ENCODE measurements at places on chromosomes 3 and 15. TPM values are rescaled to one million over a fixed set of nuclear protein-coding genes. Genes with fewer than 3 reads are reported as not detected.

GRCh38 chr3:129595544-129596193 is 10.8 kb downstream of the PLXND1 start:
- no peak for DNase-seq

GRCh38 chr15:48085591-48085930 is 35.2 kb upstream of the SLC24A5 start:
- DNase-seq, result peak; percentile 90

- DNase-seq, result no peak
Observed at GRCh38 chr3:188133219-188133618, 20.7 kb upstream of the LPP start.

The MOBP gene
- polyA plus RNA-seq, result not detected

The PRSS50 gene
- 1.1 TPM for polyA plus RNA-seq

GRCh38 chr3:17007284-17007683 is 122.5 kb downstream of the PLCL2 start:
- no peak for DNase-seq

DNA sequence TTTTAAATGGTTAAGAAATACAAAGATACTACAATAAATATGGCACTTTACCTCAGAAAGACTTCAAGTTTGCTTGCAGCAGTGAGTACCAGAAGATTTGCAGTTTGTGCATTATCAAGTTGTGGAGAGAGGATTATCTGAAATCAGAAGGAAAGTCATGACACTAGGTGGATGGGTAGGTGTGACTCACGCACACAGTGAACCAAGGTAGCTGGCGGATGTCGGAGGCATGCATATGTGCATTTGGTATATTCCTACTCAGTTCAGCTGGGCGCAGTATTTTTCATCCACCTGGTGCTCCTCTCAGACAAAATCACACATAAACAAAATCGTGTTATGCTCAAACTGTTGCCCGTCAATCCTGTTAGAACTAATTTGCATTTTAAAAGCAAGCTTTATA is 351.0 kb downstream of the IGSF11 start:
- DNase-seq, result no peak

GRCh38 chr3:183385698-183386613 is 42.5 kb downstream of the MCF2L2 start:
- DNase-seq, result peak; percentile 59

DNA sequence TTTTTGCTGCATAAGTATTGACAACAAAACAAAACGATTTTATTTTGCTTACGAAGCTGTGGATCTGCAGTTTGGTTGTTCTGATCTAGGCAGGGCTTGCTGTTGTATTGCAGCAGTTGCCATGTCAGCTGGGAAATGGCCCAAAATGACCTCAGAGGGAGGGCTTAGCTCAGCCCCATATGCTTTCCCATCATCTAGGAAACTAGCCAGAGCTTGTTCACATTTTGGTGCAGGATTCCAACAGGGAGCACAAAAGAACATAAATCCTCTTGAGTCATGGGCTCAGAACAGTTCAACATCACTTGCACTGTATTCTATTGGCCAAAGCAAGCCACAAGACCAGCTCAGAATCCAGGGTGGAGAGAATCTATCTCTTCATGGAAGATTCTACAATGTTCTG is 42.2 kb upstream of the ROBO2 start:
- peak; percentile 48 for DNase-seq

The IQCH gene
- polyA plus RNA-seq, result 0.82 TPM

The UBA3 gene
- 54.2 TPM for polyA plus RNA-seq

GRCh38 chr15:80234883-80235282 is 17.1 kb downstream of the CTXND1 start:
- DNase-seq, result no peak

The SLC28A1 gene
- 0.39 TPM for polyA plus RNA-seq

- DNase-seq, result peak; percentile 60
Observed at GRCh38 chr3:142279965-142280590, 54.7 kb upstream of the GK5 start.

The PTX3 gene
- 7.3 TPM for polyA plus RNA-seq

- DNase-seq, result peak; percentile 59
Observed at GRCh38 chr3:127373441-127374085, 85.7 kb upstream of the PRR20G start.

DNA sequence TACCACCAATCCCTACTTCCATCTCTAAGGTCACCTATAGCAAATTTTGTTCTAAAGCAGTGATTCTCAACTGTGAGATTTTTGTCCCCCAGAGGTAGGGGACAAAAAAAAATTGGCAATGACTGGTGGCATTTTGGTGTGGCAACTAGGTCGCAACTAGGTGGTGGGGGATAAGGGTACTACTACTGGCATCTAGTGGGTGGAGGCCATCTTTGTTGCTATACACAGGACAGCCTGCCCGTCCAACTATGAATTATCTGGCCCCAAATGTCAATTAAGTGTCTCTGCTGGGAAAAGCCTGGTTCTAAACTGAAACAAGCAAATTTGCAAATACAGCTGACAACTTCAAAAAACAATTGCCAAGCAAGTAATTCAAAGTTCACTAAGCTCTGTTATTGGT is 1.4 kb downstream of the MTMR10 start:
- no peak for DNase-seq

- DNase-seq, result no peak
Observed at GRCh38 chr3:124316034-124316287, 324.0 kb upstream of the ROPN1 start.

- DNase-seq, result no peak
Observed at GRCh38 chr3:174438501-174439145, 420.5 kb upstream of the NAALADL2 start.

DNA sequence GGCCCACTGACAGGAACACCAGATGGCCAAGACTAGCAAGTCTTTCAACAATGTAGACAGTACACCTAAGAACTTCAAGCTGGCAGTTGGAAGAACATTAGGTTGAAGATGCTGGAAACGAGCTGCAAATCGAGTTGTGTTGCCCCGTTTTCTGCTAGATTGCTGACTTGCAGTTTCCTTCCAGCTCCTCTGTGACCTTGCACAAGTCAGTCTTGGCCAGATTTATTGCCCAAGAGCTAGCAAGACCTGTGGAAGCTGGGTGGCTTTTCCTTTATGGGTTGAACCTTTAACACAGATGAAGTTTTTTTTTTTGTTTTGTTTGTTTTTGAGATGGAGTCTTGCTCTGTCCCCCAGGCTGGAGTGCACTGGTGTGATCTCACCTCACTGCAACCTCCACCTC is 2.9 kb upstream of the RBM6 start:
- DNase-seq, result no peak

DNA sequence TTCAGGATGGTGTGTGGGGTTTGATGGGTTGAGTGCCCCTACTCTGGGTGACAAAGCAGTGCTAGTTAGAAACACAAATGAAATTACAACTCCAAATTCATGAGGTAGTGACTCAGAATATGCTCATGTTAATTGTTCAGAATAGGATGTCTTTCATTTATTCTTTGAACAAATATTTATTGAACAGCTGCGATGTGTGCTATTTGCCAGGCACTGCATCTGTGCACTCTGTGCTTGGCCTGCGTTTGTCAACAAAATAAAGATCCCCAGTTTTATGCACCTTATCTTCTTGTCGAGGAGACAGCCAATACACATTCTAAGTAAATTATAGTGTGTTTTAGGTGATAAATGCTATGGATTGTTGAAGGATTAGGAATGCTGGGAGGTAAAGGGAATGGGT is 27.3 kb downstream of the MED12L start:
- no peak for DNase-seq

The FILIP1L gene
- polyA plus RNA-seq, result 63.3 TPM

The ZPLD1 gene
- not detected for polyA plus RNA-seq

The ACAP2 gene
- 24.4 TPM for polyA plus RNA-seq

- peak; percentile 67 for DNase-seq
Observed at GRCh38 chr3:6079011-6079410, 781.9 kb upstream of the GRM7 start.

DNA sequence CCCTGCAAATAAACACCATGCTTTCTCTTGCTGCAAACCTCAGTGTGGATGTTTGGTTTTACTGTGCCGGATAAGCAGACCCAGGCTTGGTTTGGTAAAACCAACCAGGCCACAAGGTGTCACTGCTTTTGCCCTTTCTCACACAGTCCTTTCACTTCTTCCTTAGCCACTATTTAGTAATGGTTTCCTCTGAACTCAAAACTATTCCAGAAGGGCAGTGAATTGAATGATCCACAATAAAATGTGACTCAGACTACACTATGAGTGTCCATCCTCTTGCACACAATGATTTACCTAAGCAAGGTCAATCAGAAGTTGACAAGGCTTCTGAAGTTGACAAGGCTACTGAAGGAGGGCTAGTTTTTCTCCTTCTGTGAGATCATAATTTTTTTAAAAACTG is 552.4 kb upstream of the CCDC54 start:
- DNase-seq, result no peak

GRCh38 chr3:158725348-158726011 is 6.8 kb downstream of the RARRES1 start:
- DNase-seq, result peak; percentile 66

The OR5K2 gene
- polyA plus RNA-seq, result 0.73 TPM

DNA sequence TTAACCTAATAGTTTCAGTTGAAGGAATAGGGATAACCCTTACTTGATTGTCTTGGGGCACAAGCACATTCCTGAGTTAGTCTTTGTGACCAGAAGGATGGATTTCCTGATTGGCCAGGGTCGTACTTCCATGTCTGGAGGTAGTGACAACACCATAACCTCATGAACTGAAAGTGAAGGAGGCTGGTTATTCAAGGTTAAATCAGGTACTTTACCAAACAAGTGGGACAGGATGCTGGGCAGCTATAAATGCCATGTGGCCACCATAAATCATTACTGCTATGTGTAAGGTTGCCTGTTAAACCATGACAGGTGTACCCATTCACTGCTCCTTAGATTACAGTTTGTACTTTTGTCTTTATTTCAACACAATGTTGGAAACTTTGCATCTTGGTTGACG is 128.3 kb upstream of the SAMMSON start:
- no peak for DNase-seq

GRCh38 chr3:127764841-127765362 is 57.4 kb downstream of the MGLL start:
- no peak for DNase-seq

DNA sequence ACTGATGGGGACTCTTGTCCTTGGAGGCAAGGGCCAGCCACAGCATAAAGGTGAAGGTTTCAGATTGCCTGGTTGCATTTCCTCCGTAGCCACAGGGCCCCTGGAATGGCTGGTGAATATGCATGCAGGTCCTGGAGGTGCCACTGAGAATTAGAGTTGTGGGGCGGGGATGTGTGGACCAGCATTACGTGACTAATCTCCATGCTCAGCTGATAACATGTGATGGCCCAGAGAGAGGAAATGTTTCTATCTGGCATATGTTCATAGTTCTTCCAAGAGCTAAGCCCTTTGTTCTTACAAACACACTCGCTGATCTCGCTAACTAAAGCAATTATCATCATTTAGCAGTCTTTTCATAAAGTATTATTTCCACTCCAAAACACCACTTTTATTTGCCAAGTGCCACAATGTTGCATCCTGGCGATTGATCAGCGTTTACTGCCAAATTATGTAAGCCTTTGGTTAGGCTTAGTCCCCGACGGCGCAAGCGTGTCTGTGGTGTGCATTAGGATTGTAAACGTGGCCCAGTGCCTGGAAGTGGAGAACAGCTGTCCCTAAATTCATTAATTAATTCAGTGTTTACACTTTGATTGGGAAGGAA is 55.9 kb downstream of the CGNL1 start:
- DNase-seq, result peak; percentile 22

The ADGRG7 gene
- not detected for polyA plus RNA-seq

The DOCK3 gene
- 0.06 TPM for polyA plus RNA-seq

The SLC24A5 gene
- polyA plus RNA-seq, result not detected

GRCh38 chr3:63513791-63514190 is 138.7 kb upstream of the SNTN start:
- DNase-seq, result no peak

DNA sequence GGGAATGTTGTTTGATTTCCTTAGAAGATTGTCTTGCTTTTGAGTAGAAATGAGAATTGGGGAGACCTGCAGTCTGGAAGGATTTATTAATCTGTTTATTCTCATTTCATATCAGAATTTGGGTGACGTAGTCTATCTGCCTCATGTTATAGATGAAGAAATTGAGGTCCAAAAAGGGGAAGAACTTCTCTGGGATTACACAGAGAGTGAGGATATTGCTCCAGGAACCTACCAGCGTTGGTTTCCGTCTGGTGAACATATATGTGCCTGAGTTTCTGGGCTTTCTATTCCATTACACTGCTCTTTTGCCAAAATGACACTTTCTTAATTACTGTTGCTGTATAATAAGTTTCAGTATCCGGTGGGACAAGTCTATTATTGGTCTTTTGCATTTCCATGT is 51.8 kb downstream of the CTDSPL start:
- DNase-seq, result no peak

DNA sequence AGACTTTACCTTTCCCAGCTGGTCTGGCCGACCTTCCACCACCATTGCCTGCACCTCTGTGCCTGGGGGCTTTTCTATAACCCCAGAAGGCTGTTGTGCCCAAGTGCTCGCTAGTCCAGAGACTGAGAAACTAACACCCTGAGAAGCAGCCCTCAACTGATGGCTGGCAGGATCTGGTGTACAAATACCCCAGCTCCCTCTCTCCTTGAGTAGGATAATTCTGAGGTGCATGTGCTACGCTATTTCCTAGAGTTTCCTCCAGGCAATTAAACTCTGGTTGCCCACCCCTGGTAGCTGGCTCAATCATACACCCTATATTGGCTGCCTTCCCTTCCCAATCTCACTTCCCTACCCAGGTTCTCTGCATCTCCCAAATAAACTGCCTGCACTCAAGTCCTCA is 11.5 kb upstream of the SLC6A1 start:
- DNase-seq, result no peak

DNA sequence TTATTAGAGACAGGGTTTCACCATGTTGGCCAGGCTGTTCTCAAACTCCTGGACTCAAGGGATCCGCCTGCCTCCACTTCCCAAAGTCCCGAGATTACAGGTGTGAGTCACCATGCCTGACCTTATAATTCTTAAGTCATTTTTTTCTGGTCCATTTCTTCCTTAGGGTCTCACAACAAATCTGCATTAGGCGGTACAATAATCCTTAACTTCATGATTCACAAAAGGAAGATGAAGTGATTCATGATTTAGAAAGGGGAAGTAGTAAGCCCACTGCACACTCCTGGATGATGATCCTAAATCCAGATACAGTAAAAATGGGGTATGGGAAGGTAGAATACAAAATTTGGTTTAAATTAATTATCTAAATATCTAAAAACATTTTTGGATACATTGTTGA is 45.0 kb upstream of the TKT start:
- DNase-seq, result no peak

The MAN2A2 gene
- 35.7 TPM for polyA plus RNA-seq

- peak; percentile 8 for DNase-seq
Observed at GRCh38 chr15:92273723-92274122, 120.0 kb upstream of the ST8SIA2 start.
